Hematopoietic multipotent progenitor cell treated with erythropoietin and hydrocortisone succinate and interleukin-3 and kit ligand, for 8 days (in vitro differentiated cells): ENCODE measurements at places on chromosomes 1 and 21.
A peak's percentile ranks its signal among the peaks of the same experiment; 100 is the strongest.

GRCh38 chr21:36913247-36914169 is 53.0 kb downstream of the HLCS start:
- no peak for DNase-seq

DNA sequence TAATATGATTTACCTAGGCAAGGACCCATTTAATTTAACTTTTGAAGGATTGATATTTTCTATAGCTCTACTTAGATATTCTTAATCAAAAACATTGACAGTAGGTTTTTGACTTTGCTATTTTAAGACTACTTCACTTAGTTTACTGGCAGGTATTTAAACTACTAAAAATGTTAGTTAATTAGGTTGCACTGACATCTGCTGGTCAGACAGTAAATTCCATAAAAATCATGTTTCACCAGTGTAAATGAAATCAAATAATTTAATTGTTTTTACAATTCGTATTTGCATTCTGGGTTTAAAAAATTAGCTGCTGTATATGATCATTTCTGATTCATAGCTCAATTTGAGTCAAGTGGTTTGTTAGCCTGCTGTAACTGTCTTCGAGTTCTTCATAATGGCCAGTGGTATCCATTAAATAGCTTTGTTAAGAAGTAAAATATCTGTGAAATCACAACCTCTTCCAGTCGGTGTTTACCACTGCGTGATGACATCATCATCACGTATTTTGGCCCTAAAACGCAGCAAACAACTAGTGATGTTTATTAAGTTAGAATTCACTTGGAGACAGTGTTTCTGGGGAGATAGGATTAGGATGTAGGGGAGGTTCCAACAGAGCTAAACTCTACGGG is 26.2 kb downstream of the EXTL2 start:
- DNase-seq, result peak; percentile 63

GRCh38 chr1:185393205-185393604 is 76.2 kb upstream of the IVNS1ABP start:
- no peak for DNase-seq

DNA sequence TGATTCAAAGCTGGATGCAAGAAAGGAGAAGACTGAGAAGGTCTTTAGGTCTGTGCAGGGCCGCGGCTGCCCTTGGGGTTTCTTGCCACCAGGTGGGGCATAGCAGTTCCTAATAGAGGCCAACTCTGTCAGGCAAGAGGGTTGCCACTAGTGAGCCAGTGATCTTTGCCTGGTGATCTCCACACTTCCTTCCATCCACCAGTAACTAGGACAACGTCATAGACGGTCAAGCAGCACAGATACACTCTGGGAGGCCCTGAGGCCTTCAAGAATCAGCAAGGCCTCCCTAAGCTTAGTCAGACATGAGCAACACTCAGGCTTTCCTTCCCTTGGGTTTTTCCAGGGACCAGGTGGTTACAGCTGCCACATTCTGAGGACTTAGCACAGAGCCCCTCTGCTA is 32.9 kb upstream of the ATP2B4 start:
- DNase-seq, result peak; percentile 32

DNA sequence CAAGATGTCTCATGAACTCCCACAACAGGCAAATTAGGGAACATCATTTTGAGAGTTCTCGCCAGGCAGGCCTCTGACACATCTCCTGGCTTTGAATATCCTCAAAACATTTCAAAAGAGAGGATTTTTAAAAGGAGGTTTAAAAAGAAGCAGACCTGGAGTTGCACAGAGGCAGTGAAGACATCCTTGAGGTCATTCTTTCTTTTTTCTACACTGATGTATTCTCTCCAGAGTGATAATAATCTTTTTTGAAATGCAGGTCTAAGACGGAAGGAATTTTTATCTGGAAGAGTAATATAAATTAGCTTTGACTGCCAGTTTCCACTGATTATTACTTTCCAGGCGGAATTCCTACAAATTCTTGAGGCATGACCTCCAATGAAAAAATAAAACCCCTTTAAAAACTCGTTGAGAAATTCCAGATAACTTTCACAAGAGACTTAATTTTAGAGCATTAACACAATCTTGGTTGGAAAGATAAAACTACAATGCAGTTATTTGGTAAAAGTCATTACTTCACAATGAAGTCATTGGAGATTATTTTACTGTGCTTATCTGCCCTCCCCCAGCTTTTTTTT is 125.0 kb downstream of the LYPLAL1 start:
- no peak for DNase-seq

- no peak for DNase-seq
These were observed 56.6 kb downstream of the ZNF281 start for GRCh38 chr1:200353232-200353631.

DNA sequence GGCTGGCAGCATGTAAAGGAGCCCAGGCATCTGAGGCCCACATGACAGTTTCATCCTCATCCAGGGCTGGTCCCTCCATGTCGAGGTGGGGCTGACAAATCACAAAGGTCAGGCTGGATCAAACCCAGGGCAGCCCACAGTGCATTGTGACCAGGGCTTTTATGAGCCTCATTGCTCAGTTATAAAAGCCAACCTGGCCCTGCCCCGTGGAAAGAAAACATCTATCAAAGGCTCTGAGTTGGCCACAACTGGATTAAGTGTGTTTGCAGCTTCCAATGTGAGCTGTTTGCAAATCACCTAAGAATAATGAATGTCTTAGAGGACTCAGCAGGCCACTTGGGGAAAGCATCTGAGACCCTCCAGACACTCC is 45.4 kb downstream of the GRHL3 start:
- no peak for DNase-seq

DNA sequence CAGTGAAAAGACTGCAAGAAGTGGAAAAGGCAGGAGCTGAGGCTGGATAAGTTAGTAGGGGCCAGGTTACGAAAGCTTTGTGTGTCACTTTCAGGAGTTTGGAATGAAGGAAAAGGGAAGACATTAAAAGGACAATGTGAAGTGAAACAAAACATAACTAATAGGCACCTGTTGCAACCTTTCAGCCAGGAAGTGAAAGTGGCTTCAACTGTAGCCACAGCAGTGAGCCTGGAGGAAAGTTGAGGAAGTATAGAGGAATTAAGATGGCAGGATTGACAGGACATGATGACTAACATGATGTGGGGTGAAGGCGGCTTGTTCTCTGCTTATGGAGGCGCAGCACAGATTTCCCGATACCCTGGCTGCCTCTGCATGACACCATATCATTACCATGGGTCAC is 68.9 kb downstream of the C4BPA start:
- no peak for DNase-seq

- DNase-seq, result peak; percentile 93
These were observed 1.1 kb upstream of the PRXL2B start for GRCh38 chr1:2585318-2586092.

GRCh38 chr1:7450838-7451237 is 320.3 kb upstream of the VAMP3 start:
- no peak for DNase-seq

DNA sequence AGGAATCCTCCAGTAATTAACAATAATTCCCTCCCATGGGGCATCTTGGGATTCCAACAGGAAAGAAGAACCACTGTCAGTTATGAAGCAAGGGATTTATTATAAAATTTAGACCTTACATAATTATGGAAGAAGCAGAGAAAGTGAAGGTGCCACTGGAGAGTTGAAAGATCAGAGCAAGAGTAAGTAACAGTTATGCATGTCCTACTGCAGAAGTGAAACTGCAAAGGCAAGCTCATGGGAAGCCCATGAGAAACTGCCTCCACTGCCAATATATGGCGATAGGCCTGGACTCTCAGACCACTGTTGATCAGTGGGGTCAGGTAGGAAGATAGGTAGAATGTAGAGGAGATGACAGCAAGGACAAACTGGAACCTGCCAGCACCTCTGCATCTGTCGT is 123.6 kb upstream of the ZNF648 start:
- no peak for DNase-seq

DNA sequence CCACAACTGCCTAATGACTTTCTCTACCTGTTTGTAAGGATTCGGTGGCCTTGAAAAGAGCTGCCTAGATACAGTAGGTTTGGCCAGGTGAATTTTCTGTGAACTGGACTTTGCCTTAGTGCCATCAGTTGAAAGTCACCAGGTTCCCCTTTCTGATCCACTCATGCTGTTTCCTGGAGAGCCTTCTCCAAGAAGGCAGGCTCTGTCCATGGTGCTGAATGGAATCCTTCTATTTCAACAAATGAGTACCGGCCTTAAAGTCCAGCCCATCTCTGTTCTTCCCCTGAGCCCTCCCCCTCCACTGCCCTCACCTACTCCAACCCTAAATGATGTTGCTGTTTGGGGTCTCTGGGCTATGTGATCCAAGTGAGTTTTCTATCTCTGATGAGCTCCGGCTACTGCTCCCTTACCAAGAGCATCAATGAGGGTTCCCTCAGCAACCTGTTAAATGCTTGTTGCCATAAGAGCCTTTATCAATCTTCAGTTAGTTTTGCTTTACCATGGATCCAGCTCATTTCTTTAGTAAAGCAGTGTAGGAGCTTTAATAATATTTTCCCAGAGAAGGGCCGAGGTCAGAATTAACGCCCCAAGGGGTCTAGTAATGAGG is 500.4 kb downstream of the PTPRU start:
- peak; percentile 57 for DNase-seq

GRCh38 chr1:63051886-63052285 is 268.0 kb downstream of the ATG4C start:
- no peak for DNase-seq

DNA sequence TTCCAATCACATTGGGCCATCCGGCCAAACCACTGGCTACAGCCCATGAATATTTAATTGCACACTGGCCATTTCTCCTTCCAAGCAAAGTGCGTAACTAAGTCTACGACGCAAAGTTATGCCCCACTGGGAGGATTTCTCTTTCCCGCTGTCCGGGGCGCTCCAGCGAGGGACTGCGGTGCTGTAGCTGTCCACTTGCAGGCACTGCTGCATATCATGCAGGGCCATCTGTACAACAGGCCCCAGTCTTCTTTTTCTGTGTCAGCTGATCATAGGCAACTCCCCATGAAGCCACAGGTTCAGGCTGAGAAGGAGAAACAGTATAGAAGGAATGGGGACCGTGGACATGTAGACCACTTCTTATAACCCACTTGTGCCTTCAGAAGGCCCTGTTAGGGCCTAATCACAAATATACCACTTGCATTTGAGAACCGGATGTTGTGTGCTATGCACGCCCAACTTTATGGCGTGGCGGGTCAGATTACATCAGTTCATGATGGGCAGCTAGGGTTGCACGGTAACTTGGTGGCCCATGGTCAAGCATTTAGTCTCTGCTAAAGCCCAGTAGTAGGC is 58.0 kb downstream of the ADSS2 start:
- no peak for DNase-seq

DNA sequence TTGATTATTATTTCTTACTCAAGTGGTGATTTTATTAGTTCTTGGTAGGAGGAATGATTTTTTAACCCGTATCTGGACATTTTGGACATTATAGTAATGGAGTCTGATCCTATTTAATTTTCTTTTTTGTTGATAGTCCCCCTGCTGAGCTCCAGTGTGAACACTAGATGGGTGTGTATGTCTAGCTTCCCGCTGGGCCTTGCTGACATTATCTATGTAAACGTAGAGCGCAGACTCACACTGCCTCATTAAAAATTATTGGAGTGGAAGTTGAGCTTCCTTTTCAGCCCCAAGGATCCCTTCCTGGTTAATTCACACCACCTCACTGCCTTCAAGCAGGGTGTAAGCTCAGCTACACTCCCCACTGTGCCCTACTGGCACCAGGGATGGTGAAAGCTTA is 467.6 kb upstream of the PKN2 start:
- no peak for DNase-seq

GRCh38 chr1:26021647-26022403 is at the start of gene EXTL1:
EXTL1 (plus strand) TSS chr1:26021775; CDS start chr1:26022647, 872 bp downstream.
- no peak for DNase-seq

- no peak for DNase-seq
These were observed 65.7 kb downstream of the RUNX3 start for GRCh38 chr1:24864370-24864777.

- no peak for DNase-seq
These were observed 318.5 kb downstream of the NTNG1 start for GRCh38 chr1:107459204-107459904.

DNA sequence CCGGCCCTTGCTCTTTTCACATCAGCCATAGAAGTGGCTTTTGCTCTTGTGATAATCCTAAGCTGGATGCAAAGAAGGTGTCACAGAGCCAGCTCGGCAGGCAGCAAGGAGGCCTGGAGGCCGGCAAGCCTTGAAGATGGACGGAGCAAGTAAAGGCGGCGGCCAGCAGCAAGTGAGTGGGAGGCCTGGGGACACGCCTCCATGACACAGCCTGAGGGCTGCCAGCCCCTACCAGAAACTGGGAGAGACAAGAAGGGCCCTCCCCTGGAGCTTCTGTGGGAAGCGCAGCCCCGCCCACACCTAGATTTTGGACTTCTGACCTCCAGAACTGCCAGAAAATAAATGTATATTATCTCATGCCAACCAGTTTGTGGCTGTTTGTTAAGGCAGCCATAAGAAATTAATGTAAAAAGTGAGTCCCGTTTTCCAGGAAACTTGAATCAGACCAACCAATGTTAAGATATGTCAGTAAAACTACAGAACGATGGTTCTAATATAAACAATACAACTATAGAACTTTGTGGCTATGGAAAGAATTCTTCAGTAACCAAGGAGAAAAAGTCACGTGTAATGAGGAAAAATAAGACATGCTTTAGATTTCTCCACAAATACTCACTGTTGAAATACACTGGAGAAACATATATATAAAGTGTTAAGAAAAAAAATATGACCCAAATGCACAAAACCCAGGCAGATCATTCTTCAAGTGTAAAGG is 49.9 kb downstream of the BACE2 start:
- no peak for DNase-seq

- DNase-seq, result peak; percentile 77
These were observed 69.2 kb downstream of the FASLG start for GRCh38 chr1:172727956-172728603.

- DNase-seq, result no peak
These were observed 6.8 kb downstream of the RGS8 start for GRCh38 chr1:182677397-182678098.

- DNase-seq, result no peak
These were observed 88.0 kb upstream of the TLR5 start for GRCh38 chr1:223231011-223231572.

- DNase-seq, result no peak
These were observed 50.6 kb upstream of the C1orf146 start for GRCh38 chr1:92167151-92167550.

- DNase-seq, result no peak
These were observed 109.9 kb upstream of the SLC25A33 start for GRCh38 chr1:9429342-9429711.

DNA sequence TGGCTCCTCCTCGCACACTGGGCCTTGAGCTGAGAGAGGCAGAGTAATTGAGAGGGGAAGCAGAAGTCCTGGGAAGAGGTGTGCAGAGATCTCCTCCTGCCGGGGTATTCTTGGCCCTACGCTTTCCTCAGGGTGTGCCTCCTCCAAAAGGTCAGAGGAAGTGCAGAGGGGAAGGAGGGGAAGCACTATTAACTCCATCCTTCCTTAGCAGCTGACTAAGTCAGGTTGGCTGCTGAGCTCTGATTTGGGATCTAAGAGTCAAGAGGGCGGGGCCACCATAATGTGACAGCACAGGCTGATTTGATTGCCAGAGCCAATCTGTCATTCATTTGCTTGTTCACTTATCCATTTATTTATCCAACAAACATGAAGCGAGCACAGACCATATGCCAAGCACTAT is 12.3 kb downstream of the ATP2B4 start:
- DNase-seq, result no peak
